ENCODE measurements at places on chromosomes 3 and 15.

- no peak for DNase-seq
Measured at GRCh38 chr3:96182756-96183155, 631.6 kb upstream of the EPHA6 start.

DNA sequence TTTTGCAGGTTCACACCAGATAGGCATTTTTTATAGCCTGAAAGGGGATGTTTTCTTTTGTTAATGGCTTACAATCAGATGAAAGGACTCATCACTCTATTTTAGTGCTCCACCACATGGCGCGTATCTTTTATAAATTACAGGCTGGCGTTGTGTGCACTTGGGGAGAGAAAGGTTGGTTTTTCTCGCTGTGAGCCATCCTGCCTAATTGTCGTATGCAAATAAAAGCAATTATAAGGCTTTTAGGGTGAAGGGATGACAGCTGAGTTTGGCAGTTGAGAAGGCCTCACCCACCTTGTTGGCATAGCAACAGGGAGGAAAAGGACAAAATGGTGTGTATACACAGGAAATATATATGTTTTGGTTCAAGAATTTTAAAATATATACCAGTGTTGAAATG is 268.0 kb downstream of the NR2F2 start:
- DNase-seq: no peak

DNA sequence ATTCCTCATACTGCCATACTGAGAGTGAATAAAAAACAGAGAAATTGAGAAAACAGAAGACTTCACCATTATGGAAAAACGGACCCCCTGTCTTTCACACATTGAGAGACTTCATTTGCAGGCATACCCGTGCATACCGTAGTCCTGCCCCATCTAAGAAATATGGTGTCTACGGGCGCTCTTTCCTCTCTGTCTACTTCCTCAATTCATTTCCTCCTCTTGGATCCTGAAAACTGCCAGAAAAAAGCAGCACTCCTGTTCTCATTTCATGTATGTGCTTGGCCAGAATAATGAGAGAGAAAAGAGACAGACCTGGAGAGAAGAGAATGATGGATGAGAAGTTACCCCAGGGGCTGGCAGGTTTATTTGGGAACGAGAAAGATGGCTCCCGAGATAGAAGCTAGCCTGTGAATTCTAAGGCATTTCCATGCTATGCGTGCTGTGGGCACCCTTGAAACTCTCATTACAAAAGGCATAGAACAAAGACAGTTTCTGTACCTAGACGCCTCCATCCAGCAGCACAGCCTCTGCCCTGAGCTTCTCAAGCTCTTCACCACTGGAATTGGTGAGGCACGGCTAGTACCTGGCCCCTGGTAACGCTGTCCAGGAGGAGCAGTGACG is 62.5 kb upstream of the EPHB3 start:
- DNase-seq: no peak

DNA sequence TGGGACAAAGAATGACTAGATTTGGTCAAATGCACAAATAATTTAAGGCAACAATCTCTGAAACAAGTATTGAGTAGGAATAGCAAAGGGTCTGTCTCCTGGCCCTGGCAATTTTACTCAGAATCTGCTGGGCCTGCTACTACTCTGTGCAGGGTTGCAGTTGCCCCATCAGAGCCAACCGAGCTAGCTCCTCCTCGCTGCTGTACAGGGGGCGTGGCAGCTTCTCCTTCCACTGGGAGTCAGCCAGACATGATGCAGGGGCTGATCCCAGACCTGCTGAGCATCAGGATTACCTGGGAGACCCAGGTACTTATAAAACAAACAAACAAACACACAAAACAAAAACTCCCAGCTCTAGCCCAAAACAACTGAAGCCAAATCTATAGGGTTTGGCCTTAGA is 30.5 kb upstream of the PXYLP1 start:
- no peak for DNase-seq

Measured in GM23248 (cell line).